ENCODE measurements at places on chromosomes 1 and 21.

DNA sequence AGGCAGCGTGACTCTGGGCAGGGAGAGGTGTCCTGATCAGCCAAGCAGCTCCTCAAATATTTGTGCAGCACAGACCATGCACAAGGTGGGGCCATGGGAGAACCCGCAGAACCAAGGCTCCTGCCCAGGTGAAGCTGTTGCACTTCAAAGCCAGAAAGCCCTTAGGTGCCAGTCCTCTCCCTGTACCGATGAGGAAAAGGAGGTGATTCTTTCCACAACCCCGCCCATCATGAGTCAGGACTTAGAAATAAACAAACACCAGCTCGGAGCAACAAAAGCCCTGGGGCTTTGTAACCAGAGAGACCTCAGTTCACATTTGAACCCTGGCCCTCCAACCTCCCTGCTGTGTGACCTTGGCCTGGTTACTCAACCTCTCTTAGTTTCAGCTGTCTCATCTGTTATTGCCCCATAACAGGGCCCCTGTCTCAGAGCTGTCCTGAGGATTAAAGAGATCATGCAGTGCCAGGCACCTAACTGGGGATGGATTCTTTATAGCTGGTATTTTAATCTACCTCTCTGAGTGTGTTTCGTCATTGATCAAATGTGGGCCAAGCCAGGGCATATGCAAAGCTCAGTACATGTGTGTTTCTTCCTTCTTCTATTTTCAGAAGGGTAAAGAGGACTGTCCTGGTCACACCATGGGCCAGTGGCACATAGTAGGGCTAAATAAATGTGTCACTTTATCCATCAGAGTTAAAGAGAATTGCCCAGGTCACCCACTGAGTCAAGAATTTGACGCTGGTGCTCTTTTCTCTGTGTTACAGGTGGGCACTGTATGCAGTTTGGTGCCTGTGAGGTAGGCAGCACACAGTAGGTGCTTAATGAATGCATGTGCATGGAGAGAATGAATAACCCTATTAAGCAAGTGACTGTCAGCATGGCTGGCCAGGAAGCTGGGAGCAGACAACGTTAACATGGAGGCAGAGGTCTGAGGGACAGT lies 1.4 kb downstream of the LDLRAD1 start:
- DNase-seq, result no peak

DNA sequence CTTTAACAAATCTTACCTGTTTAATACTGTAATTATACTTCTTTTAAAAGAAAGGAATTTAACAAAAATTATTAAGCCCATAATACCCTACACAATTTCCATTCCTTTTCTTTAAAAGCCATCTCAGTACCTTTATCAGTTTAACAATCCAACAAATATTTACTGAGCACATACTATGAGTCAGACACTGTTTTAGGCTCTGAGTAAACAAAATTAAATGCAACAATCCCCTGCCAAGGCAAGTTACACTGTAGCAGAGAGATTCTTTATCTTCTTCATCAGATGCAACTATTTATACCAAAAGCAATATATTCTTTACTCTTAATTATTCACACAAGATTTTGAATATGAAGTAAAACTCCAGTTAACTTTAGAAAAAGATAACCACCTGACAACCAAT lies 12.0 kb downstream of the DENND1B start:
- no peak for DNase-seq

- no peak for DNase-seq
These were observed 336.8 kb downstream of the SEC16B start for GRCh38 chr1:177632923-177633615.

- DNase-seq, result no peak
These were observed 611.1 kb downstream of the NUF2 start for GRCh38 chr1:163932901-163933300.

DNA sequence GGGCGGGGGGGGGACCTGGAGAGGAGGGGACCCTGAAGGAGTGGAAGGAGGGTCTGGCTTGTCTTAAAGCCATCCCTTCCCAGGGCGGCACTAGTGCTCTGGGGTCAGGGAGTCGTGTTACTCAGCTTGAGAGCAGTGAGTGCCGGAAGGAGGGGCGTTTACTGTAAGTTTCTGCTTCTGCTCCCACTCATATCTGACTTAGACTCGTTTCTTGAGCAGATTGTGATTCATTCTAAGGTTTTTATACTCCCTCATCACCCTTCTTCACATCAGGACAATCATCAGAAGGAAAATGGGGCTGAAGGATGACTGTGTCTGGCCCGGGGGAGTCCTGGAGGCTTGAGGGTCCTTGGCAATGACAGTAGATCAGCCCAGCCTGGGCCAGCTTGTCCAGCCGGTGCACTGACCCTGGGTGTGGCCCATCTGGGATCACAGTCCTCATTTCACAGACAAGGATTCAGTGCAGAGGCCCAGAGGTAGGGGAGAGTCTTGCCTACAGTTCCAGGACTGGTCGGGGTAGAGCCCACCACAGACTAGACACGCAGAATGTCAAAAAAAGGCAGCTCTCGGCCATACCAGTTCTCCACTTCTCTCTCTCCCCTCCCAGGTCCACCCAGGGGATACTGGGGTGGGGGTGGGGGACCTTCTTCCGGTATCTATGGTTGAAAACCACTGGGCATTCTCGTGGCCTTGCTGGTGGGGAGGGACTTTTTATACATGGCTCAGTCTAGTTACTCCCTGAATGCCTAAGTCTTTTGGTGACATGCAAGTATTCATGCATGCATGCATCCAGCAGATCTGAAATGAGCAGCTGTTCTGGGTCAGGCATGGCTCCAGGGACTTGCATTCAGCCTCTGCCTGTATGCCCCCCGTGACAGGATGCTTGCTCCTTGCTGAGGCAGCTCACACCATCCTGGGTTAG lies 5.1 kb downstream of the TNFRSF8 start:
- peak; percentile 80 for DNase-seq

DNA sequence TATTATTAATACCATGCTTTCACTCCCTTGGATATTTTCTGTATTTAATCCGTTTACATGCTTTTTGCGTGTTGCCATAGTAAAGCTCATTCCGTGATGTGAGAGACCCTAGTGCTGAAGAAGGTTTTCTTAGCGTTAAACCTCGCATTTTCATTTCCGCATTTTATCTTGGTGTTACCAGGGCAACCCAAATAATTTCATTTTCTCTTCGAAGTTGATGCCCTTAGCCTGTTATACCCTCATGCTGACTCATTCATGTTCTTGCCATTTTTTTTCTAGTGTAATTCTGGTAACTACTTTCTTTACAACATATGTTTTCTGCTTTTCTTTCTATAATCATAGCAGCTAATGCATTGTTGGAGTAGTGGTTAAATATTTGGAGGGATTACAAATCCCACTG lies 37.2 kb downstream of the LRRC8C start:
- DNase-seq, result peak; percentile 95

DNA sequence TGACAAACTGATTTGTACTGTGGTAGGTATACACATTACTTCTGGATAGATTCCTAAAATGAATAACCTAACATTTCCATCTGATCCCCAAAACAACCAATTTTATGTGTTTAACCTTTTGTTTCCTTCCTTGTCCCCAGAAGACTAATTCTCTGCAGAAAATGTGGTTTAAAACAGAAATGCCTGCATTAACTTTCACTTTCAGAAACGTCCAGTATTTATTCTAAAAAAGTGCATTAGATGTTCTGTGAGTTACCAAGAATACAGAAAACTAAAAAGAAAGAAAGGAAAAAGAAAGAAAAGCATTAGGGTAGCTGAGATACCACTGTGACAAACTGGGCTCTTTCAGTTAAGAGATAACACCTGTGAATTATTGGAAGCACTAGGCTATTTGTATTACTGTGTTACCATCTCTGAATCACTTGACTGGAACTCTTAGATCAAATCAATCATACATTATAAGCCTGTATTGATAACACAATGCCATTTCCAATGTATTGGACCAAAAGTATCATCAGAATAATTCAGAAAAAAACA lies 177.7 kb downstream of the NCAM2 start:
- no peak for DNase-seq

DNA sequence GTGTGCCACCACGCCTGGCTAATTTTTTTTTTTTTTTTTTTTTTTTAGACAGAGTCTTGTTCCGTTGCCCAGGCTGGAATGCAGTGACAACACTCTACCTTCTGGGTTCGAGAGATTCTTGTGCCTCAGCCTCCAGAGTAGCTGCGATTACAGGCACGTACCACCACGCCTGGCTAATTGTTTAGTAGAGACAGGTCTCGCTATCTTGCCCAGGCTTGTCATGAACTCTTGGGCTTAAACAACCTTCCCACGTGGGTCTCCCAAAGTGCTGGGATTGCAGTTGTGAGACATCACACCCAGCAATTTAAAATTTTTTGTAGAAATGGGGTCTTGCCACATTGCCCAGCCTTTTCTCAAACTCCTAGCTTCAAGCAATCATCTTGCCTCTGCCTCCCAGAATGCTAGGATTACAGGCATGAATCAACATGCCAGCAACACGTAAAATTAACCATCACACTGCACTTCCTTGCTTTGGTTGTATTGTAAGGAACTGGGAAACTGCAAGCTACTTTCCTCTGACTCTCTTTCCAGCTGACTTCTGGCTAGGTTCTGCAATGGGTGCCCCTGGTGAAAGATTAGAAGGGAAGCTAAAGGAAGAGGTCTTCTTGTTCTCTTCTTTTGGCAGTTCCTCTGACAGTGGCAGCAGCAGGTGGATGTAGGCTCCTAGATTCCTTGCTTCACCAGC lies 13.9 kb upstream of the IL6R start:
- DNase-seq, result no peak

DNA sequence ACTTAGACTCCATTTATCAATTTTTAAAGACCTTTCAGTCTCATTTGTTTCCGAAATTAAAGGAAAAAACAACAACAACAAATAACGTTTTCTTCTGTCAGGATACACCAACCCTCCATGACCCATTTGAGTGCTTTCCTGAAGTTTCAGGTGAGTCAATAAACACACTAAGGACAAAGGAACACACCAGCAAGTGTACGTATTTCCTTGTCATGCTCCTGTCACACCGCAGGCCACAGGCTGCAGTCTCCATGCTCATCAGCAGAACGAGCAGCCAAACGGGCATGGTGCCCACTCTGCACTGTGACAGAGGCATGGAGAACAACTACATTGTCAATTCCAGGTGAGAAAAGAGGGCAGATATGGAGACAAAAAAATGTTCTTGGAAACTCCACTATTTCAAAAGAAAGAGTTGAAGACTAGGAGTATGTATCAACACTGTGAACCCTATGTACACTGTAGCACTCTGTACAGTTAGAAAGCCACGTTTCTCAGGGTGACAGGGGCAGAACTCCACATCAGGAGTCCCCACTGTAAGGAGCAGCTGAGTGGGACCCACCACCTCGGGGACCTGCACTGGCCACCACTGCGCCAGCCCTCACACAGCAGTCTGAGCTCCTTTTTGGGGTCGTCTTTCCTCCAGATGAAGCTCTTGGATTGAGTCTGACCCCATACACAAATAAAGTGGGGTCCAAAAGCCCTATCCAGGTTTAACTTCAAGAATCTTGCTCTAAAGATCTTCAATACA lies 2.6 kb downstream of the PTTG1IP start:
- no peak for DNase-seq

GRCh38 chr1:205532026-205532898 lies 27.8 kb downstream of the CDK18 start:
- no peak for DNase-seq

DNA sequence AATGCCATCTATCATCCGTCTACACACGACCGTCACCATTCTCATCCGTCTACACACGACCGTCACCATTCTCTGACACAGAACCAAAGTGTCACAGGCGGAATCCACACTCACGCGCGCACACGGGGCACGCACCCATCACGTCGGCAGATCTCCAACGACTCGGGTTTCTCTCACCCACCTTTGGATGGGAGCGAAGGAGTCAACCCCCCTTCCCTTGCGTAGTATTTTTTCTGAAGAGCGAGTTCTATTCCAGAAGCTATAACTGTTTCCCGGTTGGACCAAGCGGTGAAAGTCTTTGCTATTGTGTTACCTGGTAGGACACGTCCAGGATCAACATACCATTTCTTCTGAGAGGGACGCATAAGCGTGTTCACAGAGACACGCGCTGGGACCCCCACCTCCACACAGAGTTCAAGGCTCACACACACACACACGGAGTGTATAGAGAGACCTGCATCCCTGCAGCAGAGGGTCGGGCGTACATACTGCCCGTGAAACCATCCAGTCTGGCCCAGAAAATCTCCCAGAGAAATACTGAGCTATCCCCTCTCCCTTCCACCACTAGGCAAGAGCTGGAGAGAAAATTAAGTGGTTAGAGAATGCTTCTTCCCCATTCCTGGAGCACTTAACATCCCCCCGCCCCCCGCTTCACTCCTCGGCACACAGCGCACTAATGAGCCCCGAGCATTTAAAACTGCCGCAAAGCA lies 741 bp downstream of the DUSP10 start:
- no peak for DNase-seq

DNA sequence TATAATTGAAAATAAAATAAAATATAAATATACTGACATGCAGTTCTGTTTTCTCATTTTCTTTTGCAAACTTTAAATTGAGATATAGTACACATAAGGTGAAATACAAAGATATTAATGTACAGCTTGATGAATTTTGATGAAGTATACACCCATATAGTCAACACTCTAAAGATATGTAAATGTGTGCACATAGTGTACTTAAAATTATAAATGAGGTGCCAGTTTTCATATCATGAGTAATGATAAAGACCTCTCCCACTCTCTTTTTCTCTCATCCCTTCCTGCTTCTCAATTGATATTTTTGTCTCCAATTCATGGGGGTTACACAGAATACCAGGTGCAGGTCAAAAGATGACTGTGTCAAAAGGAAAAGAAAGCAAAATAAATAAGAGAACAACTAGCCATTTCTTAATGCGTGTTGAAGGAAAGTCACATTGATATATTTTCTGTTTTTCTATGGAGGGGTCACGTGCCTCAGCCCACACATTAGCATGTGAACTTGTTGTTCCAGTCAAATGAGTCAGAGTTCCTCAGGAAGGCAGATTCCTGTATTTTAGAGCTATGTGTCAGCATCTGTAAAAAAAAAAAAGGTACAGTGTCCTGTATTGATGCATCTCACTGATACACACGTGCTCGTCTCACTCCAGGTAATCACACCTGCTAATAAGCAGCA lies 64.3 kb upstream of the HOOK1 start:
- DNase-seq, result no peak

GRCh38 chr1:212595787-212596714 lies 12.5 kb upstream of the ATF3 start:
- DNase-seq, result peak; percentile 88

GRCh38 chr1:34330061-34330460 lies 153.4 kb downstream of the C1orf94 start:
- no peak for DNase-seq

DNA sequence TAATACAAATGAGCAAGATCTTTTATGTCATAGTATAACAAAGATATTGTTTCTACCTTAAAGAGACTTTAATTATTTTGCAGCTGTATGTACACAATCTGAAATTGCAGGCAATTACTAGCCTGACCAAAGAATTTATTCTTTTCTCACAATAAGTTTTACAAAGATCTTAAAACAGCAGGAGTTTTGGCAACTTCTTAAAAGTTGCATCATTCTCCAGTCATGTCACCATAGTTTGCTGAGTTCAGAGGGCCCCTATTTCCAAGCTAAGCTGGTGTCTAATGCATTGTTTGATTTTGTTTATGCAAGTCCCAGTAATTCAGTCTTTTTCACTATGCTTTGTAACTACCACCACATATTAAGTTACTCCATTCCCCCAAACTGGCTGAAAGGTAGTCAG lies 114.8 kb downstream of the DNAH14 start:
- no peak for DNase-seq

- no peak for DNase-seq
These were observed 1.7 kb downstream of the DCAF8 start for GRCh38 chr1:160260406-160261382.

- no peak for DNase-seq
These were observed 21.2 kb downstream of the NECAP2 start for GRCh38 chr1:16461681-16462080.

All from GM12864 (cell line).